A549 treated with GW870086 at 1 μM for 4 hours (cell line): ENCODE measurements at places on chromosomes 7 and 10. TPM values are rescaled to one million over a fixed set of nuclear protein-coding genes. Genes with fewer than 3 reads are reported as not detected.

The STEAP2 gene
- 3.0 to 4.7 TPM (median 4.2 TPM) in 5 replicates for total RNA-seq

The TAS2R41 gene
- not detected in 5 replicates for total RNA-seq

The ADK gene
- total RNA-seq, result 32.0 to 36.8 TPM (median 32.9 TPM) in 5 replicates

The PTPRZ1 gene
- not detected in 5 replicates for total RNA-seq

The SPDYE2B gene
- total RNA-seq, result not detected in 5 replicates

The DYDC1 gene
- total RNA-seq, result not detected in 5 replicates

The KLF14 gene
- total RNA-seq, result 0.09 TPM in 1 of 5 replicates, not detected in the others

The ATOH7 gene
- 0.17 to 0.34 TPM (median 0.18 TPM) in 5 replicates for total RNA-seq
